ENCODE measurements at places on chromosomes 12 and 14. TPM values are rescaled to one million over a fixed set of nuclear protein-coding genes. Genes with fewer than 3 reads are reported as not detected.

DNA sequence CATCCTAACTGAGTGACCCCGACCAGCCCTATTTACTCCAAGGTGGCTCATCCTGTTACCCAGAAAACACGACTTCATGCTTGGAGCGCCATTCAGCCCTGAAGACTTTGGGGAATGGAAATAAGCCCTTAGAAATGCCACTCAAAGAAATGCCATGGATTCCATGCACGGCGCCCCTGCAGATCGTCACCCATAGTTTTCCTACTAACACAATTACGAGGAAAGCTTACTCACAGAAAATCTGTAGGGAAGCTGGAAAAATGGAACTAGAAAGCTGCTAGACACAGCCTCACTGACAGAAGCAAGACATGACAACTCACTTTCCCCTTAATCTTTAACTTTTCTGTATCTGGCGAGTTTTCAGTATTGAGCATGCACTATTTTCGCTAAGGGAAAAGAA is 19.5 kb downstream of the NUAK1 start:
- H3K4me1 ChIP-seq, result no peaks in the 10 kb centered on the region
- peaks cover 21% of the 10 kb centered on the region for H3K27me3 ChIP-seq
- no peaks in the 10 kb centered on the region for H3K36me3 ChIP-seq
- no peak overlapping the region for H3K27ac ChIP-seq
- no peak overlapping the region for H3K4me3 ChIP-seq
- DNase-seq, result no peak

GRCh38 chr14:53016491-53016890 is 65.6 kb upstream of the FERMT2 start:
- H3K4me3 ChIP-seq, result no peak overlapping the region
- no peaks in the 10 kb centered on the region for H3K4me1 ChIP-seq
- peaks cover 2% of the 10 kb centered on the region for H3K27me3 ChIP-seq
- no peak for DNase-seq
- no peak overlapping the region for H3K27ac ChIP-seq
- H3K36me3 ChIP-seq, result no peaks in the 10 kb centered on the region

GRCh38 chr14:58636129-58636528 is 1.6 kb upstream of the DACT1 start:
- no peak for DNase-seq
- no peak overlapping the region for H3K27ac ChIP-seq
- H3K4me1 ChIP-seq, result peaks cover 40% of the 10 kb centered on the region
- H3K36me3 ChIP-seq, result peaks cover 4% of the 10 kb centered on the region

DNA sequence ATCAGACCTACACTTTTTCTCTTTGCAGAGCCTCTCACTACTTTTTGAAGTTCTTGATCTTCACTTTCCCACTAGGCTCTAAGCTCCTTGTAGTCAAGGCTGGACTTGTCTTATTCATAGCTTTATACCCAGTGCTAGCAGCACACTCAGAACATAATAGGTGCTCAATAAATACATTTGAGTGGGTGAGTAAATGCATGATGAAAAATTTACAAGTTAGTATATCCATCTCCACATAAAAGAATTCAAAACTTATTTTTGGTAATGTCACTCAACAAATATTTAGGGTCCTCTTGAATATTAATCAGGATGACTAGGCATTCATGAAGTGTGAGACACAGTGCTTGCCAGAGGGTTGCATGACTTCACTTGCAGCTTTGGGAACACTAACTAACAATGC is 52.6 kb downstream of the NRXN3 start:
- no peak for DNase-seq
- no peak overlapping the region for H3K4me3 ChIP-seq
- H3K27ac ChIP-seq, result no peak overlapping the region
- no peaks in the 10 kb centered on the region for H3K36me3 ChIP-seq
- no peaks in the 10 kb centered on the region for H3K27me3 ChIP-seq

DNA sequence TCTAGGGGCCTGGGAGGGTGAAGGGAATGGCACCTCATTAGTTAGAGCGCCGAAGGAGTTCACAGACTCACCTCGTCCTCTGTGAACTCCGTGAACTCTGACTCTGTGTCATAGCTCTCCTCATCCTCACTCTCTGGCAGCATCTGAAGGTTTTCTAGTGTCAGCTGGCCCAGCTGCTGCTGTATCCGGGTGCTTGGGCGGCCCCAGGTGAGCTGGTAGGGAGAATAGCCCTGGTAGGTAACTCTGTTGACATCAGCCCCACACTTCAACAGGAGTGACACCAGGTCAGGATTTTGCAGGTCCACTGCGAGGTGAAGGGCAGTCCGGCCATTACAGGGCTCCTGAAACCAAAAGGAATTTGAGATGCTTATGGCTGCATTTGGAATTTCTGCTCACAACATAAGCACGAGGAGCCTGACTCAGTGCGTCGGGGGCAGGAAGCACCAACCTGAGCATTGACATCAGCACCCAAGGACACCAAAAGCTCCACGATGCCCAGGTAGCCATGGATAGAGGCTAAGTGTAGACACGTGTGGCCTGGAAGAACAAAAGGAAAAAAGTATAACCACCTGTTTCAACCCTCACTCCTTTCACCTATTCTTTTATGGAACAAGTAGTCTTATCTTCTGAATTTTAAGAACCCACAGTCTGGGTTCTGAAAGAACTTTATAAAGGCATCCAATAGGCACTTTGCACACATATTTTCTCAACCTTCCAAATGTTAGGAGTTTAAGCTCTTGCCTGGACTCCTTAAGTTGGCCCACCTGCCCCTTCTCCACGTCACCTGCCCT is 2.0 kb downstream of the NFKBIA start:
- H3K27ac ChIP-seq, result peak overlapping the region; percentile 97
- peaks cover 49% of the 10 kb centered on the region for H3K36me3 ChIP-seq
- no peaks in the 10 kb centered on the region for H3K27me3 ChIP-seq
- H3K4me1 ChIP-seq, result peaks cover 57% of the 10 kb centered on the region

Gene KRT73
- not detected for total RNA-seq

Gene EGLN3
- total RNA-seq, result 16.0 TPM

Gene PARP2
- total RNA-seq, result 31.2 TPM

Gene HCAR3
- 0.46 TPM for total RNA-seq

Gene A2ML1
- total RNA-seq, result not detected

All from activated T-helper 2 cell treated with anti-CD3 and anti-CD28 coated beads, Interferon-gamma antibody, Interleukin-2, Interleukin-4, amounts not matched to agents 10 μg/mL and 5 μg/mL and 100 μg/mL, durations not matched to agents 14 hours and 24 hours and 36 hours (primary cell).